HFFc6 (cell line): ENCODE measurements at places on chromosomes 6 and 20. TPM values are rescaled to one million over a fixed set of nuclear protein-coding genes. Genes with fewer than 3 reads are reported as not detected.

PAK5 gene
- not detected in 3 replicates for total RNA-seq

SMLR1 gene
- total RNA-seq: not detected in 3 replicates

PRIM2 gene
- 29.3 to 44.0 TPM (median 39.9 TPM) in 3 replicates for total RNA-seq

TSPO2 gene
- total RNA-seq: not detected in 3 replicates

SLC26A8 gene
- total RNA-seq: not detected in 3 replicates

SCRT2 gene
- total RNA-seq: not detected in 3 replicates

PAQR8 gene
- 2.1 to 3.8 TPM (median 3.4 TPM) in 3 replicates for total RNA-seq

CLPSL1 gene
- not detected in 3 replicates for total RNA-seq

KCNK16 gene
- not detected in 2 replicates for total RNA-seq

GTF2H4 gene
- total RNA-seq: 19.0 to 23.9 TPM (median 23.8 TPM) in 3 replicates

MMUT gene
- 15.6 to 18.7 TPM (median 17.0 TPM) in 3 replicates for total RNA-seq

GRCh38 chr6:27811451-27811772 is 100.8 kb downstream of the OR2B2 start:
- no peak for DNase-seq

GRCh38 chr6:116217069-116217468 is 36.8 kb downstream of the TSPYL4 start:
- peak; percentile 60 for DNase-seq

- DNase-seq: no peak
These were observed 183.7 kb upstream of the JAG1 start for GRCh38 chr20:10857352-10858070.

DNA sequence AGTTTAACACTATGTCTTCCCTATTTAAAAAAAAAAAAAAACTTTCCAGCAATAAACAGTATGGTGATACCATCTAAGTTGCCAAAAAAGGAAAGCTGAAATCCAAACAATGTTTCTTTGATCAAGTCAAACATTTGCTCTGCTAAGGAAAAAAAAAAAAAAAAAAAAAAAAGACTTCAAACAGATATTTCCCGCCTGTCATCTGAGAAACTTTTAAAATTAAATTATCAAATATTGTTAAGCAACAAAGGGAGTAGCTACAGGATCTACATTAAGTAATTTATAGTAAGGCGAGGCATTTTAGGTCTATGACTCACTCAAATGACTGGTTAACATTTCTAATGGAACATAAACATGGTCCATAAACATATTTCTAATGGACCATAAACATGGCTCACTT is 121.2 kb downstream of the DST start:
- DNase-seq: no peak

GRCh38 chr6:108902382-108902792 is 54.2 kb downstream of the ARMC2 start:
- DNase-seq: no peak

DNA sequence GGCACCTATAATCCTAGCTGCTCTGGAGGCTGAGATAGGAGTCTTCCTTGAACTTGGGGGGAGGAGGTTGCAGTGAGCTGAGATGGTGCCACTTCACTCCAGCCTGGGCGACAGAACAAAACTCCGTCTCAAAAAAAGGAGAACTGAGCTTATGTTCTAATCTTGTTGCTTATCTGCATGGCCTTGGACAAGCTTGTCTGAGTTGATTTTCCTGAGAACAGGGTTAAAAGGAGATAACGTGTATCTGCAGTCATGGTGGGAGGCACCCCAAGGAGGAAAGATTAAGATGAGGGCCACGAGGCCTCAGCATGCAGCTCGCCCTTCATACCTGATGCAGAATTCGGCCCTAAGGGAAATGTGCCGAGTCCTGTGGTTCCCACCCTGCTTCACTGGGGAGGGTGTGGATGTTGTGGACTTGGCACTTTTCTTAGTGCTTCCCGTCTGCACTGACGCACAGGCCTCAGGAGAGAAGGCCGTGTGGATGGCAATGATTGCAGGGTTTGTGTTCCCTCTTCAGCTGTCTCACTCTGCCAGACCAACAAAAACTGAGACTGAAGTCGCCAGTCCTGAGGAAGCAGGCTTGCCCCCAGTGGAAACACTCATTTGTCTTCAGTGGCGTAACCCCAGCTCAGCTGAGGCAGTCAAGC is 56.3 kb downstream of the EZR start:
- DNase-seq: no peak

DNA sequence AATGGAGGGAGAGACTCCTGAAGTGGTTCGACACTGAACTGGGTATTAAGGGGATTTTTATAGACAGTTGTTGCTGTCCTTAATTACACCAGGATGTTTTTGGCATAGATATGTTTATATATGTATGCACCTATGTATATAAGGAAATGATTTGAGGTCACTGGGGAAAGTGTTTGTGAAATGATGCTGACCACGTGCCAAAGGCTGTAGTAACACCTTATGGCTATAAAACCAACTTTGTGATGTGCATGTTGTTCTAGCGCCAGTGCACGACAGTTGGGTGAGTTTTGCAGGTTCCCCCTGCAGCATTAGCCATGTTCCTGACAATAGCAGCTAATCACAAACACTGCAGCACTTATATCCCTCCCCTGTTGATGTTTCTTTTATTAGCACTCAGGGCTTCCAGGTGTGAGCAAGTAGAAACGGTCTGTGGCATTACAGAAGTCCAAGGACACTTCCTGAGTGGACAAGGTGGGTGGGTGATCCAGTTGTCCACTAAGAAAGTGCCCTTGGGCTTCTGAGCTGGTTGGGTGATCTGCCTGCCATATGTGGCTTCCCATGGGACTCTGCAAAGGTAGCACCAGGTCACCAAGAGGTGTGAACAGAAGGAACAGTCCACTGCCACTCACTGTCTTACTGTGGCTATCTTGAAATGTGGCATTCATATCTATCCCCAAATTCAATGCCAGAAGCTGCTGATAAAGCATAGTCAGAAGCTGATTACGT is 63.0 kb upstream of the RBM24 start:
- DNase-seq: no peak

DNA sequence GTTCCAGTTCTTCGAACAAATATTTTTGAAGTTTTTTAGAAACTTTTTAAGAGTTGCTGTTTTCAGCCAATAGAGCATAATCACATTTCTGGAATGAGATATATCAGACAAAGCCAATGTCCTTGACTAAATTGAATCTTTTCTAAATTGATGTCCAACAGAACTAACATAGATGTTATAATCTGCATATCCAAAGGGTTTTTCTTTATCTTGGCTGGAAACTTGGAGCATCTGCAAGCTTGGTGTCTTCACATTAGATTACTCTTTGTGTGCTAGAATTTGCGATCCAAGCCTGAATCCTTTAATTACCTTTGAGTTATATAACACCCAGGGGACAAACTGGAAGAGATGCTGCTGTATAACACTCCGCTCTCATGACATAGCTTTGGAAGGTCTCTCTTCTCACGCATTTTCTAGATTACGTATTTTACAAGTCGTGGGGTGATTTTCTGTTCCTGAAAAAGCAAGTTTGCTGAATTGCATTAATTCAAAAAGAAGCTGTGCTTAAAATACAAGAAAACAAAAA is 64.4 kb upstream of the FUCA2 start:
- DNase-seq: no peak

DNA sequence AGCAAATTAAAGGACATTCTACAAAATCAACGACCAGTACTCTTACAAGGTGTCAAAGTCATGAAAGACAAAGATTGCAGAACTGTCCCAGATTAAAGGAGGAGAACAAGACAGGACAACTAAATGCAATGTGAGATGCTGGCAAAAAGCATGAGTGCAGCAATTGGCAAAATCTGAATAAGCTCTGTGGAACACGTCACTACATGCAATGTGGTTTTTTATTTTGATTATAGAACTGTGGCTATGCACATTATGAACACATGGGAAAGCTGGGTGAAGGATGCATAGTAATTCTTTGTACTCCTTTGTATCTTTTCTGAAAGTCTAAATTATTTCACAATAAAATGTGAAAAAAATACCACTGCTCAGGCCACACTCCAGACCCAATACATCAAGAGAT is 509.4 kb downstream of the KIF16B start:
- DNase-seq: no peak

DNA sequence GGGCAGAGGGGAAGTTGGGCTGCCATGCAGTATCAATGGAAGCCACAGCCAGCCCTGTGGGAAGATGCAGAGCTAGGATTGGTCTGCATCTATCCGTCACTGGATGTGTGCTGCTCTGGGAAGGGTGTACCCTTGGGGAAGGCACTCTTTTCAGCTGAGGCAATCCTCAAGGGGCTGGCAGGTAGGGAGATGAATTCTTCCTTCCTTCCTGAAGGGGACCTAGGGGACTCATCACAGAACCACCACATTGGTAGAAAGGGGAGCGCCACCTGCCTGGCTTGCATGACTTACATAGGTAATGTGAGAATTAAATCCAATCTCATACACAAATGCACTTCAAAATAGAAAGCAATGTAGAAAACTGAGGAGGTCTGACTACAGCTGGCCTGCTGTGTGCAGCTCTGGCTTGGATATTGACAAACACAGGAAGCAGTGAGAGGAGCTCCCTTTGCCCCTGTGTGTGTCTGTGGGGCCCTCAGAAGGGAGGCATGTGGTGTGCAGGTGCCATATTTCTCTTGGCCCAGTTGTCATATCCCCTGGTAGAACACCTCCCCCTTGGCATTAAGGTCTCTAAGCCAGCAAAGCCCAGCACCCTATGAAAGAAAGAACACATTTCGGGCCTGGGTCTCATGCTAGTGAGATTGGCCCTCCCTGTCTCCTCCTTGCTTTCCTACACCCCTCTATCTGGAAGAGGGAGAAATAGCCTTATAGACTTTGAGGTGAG is 260.3 kb upstream of the MOCS1 start:
- DNase-seq: no peak

DNA sequence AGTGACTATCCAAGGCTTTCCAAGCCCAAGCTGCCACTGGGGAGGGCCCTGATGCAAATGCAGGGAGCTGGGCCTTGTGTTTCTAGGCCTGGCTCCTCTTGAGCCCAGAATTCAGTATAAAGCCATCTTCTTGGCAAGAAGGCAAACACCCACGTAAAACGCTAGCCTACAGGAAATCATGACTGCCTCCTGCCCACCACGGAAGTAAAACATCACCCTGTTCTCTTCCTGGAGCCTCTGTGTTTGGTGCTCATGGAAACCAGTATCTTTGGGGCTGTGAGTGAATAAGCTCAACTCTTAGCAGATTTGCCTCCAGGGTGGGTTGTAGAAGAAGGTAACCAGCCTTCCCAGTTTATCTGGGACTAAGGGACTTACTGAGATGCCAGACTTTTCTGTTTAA is 271.0 kb downstream of the ZNF217 start:
- DNase-seq: no peak

GRCh38 chr6:130872250-130873095 is 45.3 kb downstream of the SMLR1 start:
- DNase-seq: peak; percentile 16

GRCh38 chr6:37339741-37340638 is 13.8 kb upstream of the RNF8 start:
- no peak for DNase-seq

DNA sequence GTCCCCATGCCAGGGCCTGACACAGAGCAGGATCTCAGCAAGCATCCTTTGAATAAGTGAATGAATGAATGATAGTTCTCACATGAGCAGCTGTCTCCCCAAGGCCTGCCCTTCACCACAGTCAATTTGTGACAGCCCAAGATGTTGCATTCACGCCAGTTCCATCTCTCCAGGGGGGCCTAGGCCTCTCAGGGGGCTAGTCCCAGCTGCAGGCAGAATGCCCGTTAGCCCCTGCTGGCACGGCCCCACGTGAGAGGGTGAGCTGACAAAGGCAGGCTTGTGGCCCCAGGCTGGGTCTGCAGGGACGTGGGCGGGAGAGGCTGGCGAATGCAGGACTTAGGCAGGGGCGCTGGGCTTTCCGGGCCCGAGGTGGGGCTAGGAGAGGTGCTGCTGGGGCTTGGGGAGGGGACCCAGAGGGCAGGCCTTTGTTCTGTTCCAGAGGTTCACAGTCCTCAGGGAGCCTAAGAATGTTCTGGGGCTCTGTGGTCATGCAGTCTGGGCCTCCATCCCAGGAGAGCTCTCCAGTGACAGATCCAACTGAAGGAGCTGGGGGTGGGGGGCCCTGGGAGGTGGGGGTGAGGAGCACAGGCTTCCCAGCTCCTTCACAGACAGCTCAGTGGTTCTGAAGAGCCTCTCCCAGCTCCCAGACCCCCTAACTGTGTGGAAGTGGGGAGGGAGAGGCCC is 30.5 kb upstream of the TLDC2 start:
- DNase-seq: no peak

DNA sequence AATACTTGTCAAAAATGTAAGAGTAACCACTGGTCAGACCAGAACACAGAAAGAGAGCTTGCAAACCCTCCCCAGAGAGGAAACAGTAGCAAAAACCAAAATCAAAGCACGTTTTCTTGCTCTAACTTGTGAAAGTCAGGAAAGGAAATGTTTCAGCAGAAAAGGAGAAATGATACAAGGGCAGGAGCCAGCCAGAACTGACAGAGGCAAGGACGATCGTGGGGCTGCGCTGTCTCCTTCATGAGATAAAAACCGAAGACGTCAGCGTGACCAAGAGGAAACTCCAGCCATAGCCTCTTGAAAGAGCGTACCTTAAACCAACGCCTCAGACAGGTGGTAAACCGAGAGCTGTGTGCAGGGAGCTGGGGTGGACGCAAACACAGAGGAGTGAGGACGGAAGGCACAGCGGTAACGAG is 27.5 kb downstream of the LAMA5 start:
- DNase-seq: no peak

DNA sequence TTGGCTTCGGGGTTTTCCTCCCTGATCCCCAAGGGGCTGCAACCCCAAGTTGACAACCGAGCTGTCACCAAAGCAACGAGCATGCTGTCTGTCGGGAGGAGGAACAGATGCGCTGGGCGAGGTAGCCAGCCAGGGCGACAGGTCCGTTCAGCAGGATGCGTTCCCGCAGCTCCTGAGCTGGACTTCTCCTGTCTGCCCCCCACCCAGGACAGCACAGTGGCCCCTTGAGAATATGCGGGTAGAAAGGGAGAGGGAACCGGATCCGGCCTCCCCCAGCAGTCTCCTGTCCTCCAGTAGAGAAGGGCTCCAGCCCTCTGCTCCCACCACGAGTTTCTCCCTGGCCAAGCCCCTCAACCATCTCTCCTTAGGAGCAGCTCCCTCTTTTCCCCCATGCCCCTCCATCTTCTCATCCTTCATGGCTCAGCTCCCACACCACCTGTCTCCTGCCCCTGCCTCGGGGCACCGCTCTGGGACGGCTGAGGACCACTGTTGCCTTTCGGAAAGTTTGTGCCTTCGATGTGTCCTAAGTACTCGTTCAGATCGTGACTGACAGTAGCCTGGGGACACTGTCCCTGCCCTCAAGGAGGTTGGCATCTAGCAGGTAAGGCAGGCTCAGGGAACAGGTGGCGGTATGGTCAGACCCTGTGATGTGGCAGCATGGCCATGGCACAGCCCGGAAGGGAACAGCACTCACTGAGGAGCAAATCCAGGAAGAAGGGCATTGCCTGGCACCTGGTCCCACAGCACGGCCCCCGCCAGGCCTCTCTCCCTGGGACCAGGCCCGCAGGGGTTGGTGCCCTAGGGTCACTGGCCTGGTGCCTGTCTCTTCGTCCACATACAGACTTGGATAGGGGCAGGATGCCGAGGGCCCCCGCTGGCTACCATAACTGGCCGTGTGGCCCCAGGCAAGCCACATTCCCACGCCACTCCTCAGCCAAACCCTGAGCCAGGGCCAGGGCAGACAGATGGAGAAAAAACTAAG is 96.3 kb downstream of the ASXL1 start:
- DNase-seq: no peak

- DNase-seq: no peak
These were observed 2.4 kb upstream of the DEFB114 start for GRCh38 chr6:49966334-49966733.

- no peak for DNase-seq
These were observed 842.4 kb upstream of the FLRT3 start for GRCh38 chr20:15179781-15180180.

GRCh38 chr6:138487102-138487604 is 12.1 kb downstream of the NHSL1 start:
- DNase-seq: no peak
